ENCODE measurements at places on chromosomes 13 and 19.

DNA sequence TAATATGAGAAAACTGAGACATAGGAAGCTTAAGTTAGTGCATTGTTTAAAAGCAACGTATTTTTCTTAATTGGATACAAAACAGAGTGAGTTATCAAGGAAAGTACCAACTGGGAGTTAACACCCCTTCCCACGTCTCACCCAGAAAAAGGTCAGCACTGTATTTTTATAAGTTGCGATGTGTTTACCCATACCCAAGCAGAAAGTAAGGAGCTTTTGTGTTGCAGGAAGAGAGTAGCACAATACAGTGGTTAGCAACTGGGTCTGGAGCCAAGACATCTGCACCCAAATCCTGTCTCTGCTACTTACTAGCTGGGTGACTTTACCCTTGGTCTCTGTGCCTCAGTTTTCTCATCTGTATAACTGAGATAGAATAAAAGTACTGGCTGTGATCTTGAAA is 34.3 kb downstream of the FAM216B start:
- no peak for DNase-seq

- no peak for DNase-seq
These were observed 48.1 kb upstream of the RAP2A start for GRCh38 chr13:97385854-97386253.

DNA sequence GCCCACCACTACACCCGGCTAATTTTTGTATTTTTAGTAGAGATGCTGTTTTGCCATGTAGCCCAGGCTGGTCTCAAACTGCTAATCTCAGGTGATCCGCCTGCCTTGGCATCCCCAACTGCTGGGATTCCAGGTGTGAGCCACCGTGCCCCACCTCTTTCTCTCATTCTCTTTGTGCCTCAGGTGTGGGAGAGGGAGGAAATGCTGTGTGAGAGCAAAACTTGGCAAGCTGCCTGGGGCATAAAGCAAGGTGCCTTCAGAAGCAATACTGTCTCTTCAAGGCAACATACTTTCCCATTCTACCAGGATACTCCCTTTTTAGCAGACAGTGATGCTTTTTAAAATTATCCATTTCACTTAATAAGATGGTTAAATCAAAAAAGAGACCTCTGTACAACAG is 53.2 kb upstream of the RFC3 start:
- DNase-seq: no peak

DNA sequence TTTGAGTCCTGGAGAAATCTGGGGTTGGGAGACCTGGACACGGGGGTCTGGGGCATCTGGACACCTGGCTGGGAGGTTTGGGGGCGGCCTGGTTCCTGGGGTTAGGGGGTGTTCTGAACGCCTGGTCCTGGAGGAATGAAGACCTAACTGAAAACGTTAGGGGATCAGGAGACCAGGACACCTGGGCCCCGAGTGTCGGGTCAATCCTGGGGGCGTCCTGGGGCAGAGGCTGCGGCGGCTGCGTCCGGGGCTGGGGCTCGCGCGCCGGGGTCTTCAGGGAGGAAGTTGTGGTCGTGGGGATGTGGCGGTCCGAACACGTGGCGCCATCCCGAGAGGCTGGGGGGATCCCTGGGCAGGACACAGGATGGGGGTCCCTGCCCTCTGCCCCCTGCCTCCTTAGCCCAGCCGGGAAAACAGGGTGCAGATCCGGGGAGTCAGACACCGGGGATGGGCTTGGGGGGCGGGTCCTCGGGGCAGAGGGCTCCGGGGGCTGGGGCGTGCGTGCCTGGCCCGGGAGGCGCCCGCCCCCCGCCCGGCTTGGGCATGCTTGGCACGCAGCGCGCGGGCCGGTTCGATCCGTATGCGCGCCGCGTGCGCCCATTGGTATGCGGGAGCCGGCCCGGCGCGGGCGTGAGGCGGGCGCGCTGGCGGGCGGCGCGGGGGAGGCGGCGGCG is 632 bp downstream of the NPAS1 start:
- DNase-seq: no peak

DNA sequence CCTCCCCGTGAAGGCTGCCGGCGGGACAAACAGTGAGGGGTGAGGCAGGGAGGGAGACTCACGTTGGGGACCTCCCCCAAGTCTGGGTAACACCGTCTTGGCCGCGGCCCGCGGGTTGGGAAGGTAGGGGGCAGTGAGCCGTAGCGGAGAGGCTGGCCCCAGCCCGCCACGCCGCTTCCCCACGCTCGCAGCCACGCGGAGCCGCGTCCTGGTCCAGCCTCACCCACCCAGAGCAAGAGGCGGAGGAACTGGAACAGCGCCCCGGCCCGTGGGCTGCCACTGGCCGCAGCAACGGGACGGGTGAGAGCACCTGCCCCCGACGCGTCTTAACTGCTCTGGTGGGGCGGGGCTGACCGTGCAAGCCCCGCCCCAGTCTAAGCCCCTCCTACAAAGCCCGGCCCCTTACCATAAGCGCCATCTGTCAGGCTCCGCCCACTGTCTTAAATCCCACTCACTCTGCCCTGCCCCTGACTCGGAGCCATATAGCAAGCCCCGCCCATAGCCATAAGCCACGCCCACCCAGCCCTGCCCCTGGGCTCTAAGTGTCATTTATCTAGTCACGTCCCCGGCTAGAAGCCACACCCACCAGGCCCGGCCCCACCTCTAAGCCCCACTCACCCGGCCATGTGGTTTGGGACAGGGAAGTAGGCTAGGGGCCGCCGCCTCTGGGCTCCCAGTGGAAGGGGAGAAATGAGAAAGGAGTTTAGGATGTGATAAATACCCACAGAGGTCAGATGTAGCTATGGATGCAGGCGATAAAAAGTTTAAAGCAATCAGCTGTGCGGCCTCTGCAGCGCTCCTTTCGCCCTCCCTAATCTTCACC is 2.1 kb upstream of the CCL25 start:
- DNase-seq: peak; percentile 73

- no peak for DNase-seq
These were observed 96.7 kb downstream of the GJA3 start for GRCh38 chr13:20064128-20064527.

DNA sequence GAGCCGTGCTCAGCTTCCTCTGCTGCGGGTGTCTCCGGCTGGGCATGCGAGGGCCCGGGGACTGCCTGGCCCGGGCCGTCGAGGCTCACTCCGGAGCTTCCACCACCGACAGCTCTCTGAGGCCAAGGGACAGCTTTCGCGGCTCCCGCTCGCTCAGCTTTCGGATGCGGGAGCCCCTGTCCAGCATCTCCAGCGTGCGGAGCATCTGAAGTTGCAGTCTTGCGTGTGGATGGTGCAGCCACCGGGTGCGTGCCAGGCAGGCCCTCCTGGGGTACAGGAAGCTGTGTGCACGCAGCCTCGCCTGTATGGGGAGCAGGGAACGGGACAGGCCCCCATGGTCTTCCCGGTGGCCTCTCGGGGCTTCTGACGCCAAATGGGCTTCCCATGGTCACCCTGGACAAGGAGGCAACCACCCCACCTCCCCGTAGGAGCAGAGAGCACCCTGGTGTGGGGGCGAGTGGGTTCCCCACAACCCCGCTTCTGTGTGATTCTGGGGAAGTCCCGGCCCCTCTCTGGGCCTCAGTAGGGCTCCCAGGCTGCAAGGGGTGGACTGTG is 1.2 kb downstream of the S1PR4 start:
- peak; percentile 37 for DNase-seq

- DNase-seq: no peak
These were observed 35.5 kb downstream of the CBY2 start for GRCh38 chr13:45737571-45738017.

- no peak for DNase-seq
These were observed 195.0 kb upstream of the SLITRK1 start for GRCh38 chr13:84077271-84077670.

GRCh38 chr19:50050406-50051227 is 24.8 kb downstream of the ZNF473 start:
- DNase-seq: peak; percentile 59

DNA sequence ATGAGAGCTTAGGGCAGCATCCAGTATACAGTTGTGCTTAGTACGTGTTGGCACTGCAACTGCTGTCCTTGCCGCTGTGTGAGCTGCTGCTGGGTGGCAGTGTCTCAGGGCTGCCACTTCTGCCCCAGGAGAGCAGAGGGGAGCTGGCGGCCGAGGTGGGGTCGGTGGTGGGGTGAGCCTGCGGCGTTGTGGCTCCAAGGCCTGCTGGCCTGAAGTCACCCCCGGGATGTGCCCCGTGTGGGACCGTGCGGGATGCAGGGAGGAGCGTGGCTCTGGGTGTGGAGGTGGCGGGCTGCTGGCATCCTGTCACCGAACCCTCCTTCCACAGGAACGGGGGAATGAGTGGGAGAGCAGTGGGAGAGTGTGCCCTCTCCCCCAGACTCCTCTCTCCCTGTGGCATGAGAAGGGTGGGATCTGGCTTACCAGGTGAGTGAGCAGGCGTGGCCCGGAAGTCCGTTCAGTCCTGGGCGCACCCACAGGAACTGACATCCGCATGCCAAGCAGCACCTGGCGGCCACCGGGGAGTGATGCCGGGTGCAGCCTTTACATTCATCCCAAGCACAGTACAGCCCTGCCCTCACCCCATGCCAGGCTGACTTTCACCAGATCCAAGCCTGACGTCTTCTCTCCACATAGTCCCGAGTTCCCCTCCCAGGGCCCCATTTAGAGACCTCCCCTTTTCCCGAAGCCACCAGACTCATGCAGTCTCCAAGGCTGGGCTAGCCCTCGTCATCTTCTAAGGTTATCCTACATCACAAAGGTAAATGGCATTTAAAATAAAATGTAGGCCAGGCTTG is 26.6 kb downstream of the MCF2L start:
- DNase-seq: no peak

- peak; percentile 45 for DNase-seq
These were observed 3.2 kb downstream of the GPR183 start for GRCh38 chr13:99303863-99304521.

DNA sequence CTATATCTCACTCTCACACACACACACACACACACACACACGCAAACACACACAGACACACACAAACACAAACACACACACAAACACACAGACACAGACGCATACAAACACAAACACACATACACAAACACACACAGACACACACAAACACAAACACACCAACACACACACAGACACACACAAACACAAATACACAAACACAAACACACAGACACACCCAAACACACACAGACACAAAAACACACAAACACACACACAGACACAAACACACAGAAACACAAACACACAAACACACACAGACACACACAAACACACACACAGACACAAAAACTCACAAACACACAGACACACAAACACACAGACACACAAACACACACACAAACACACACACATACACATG is 329.0 kb downstream of the ZNF536 start:
- DNase-seq: no peak

DNA sequence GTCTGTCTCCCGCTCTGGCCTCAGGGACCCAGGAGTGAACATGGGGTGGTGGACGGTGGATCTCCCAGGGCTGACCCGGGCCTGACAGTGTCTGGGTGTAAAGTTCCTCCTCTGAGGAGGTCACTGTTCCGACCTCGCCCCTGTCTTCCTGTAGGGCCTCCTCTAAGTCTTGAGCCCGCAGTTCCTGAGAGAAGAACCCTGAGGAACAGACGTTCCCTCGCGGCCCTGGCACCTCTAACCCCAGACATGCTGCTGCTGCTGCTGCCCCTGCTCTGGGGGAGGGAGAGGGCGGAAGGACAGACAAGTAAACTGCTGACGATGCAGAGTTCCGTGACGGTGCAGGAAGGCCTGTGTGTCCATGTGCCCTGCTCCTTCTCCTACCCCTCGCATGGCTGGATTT is at the start of gene SIGLEC9:
Gene SIGLEC9, plus strand, starts transcription at position 178 of the 400 bp plus-strand sequence. Its CDS starts 69 bp downstream, at position 247.
- DNase-seq: no peak

DNA sequence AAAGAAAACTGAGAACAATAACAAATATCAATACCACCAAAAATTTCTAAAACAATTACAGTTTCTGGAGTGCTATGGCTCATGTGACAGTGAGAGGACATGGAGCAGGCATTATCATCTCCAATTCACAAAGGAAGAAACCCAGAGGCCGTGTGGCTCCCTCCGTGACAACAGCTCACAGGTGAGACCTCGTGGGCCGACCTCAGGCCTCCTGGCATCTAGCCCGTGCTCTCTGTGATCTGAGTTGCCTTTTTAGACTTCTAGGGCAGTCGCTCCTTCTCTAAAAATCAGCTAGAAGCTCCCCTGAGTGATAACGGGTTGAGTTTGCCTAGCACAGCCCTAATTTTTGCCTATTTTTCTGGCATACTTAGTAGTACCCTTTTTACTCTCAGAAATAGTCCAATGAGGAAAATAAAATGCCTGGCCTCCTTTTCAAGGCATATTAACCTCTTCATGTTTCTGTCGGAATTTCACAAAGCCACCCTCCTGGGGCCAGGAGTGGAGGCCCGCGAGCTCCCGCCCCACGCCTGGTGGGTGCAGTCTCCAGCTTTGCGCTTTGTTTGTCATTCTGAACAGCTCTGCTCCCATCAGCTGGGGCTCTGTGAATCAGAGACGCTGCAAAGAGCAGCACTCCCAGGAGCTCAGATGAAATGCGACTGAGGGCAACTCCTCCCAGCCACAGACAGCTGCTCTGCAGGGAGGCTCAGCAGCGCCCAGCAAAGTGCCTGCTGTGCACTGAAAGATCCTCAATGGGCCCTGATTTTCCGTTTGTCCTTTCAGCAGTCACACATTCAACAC is 292.5 kb downstream of the UQCRFS1 start:
- no peak for DNase-seq

GRCh38 chr13:48831248-48831647 is 144.5 kb upstream of the FNDC3A start:
- DNase-seq: no peak

DNA sequence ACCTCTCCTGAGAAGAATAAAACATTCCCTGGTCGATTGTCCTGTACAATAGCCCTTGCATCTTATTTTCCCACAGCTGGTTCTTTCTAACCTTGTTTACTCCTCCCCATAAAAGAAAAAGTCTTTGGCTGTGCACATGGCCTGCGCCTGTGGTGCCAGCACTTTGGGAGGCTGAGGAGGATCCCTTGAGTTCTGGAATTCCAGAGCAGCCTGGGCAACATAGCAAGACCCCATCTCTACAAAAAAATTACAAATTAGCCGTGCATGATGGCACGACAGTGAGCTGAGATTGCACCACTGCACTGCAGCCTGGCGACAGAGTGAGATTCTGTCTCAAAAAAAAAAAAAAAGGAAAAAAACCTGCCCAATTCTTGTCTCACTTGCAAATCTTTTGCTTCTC is 7.2 kb upstream of the NUP62 start:
- no peak for DNase-seq

GRCh38 chr19:2239173-2239572 is 2.5 kb downstream of the SF3A2 start:
- no peak for DNase-seq

DNA sequence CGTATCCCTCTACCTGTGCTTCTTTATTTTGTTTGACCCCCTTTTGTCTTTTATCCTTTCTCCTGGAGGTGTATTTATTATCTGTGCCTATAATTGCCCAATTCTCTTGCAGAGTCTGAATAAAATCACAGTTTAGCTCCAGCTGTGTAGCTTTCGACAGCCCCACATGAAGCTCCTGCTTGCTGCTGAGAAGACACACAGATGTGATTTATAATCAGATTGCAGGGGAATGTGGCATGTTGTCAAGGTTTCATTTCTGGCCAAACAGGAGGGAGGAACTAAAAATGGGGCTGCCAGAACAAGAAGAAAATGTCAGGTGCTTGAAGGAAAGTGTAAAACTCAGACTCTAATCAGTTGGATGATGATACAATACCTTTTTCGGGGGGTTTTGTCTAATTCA is 22.7 kb downstream of the CCNA1 start:
- no peak for DNase-seq

- DNase-seq: peak; percentile 4
These were observed 44.8 kb downstream of the PHF11 start for GRCh38 chr13:49540552-49540951.
